Osteoblast (primary cell): ENCODE measurements at places on chromosomes 2 and 18. TPM values are rescaled to one million over a fixed set of nuclear protein-coding genes. Genes with fewer than 3 reads are reported as not detected.

Gene SERPINB2
- total RNA-seq = 0.72 and 1.8 TPM in 2 replicates

Gene ZNF804A
- under 0.01 TPM in 1 of 2 replicates, not detected in the other for total RNA-seq

Gene CKAP2L
- 1.1 and 1.5 TPM in 2 replicates for total RNA-seq

DNA sequence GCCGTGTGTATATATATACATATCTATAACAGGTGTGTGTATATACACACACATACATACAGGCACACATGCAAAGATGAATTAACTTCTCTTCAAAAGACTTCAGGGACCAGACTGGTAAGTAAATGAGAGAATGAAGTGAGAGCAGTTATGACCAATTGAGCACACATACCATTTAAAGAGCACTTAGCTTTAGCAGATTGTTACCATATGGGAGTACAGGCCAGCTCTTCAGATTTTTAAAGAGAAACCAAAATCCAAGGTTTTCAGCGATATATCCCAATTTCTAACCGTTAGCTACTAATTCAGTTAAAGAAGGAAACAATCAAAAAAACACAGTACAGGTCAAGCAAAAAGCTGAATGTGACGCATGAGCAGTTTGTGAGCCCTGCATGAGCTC is 23.7 kb downstream of the INPP1 start:
- H3K27ac ChIP-seq = no peak overlapping the region
- no peaks in the 10 kb centered on the region for H3K4me1 ChIP-seq
- no peak for DNase-seq
- no peaks in the 10 kb centered on the region for H3K27me3 ChIP-seq

DNA sequence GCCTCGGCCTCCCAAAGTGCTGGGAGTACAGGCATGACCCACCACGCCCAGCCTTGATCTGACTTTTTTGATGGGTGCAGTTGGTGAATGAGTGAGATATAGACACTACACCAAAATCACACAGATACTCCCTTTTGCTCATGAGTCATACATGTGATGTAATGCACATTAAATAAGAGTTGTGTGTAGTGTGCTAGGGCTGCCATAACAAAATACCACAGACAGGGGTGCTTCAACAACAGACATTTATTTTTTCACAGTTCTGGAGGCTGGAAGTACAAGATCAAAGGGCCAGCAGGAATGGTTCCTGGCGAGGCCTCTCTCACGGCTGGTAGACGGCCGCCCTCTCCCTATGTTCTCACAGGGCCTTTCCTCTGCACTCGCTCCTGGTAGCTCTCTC is 46.6 kb downstream of the GBX2 start:
- no peaks in the 10 kb centered on the region for H3K4me1 ChIP-seq
- no peaks in the 10 kb centered on the region for H3K36me3 ChIP-seq
- no peak overlapping the region for H3K4me3 ChIP-seq

DNA sequence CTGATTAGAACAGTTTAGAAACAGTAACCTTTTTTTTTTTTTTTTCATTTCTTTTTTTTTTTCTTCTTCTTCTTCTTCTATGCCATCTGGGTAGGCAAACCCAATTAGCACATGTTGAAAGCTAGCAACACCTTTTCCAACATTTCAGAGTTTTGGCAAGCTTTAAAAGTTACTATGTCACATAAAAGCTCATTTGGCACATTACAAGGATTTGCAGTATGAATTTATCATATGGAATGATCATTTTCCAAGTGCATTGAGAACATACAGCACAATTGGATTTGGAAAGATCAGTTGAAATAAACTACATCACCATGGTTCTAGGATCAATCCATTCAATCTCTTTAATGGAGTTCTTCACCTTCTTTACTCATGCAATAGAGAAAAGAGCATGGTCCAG is 847.0 kb downstream of the LRRTM4 start:
- H3K4me3 ChIP-seq = no peak overlapping the region
- no peaks in the 10 kb centered on the region for H3K27me3 ChIP-seq
- no peaks in the 10 kb centered on the region for H3K4me1 ChIP-seq
- H3K27ac ChIP-seq = no peak overlapping the region

DNA sequence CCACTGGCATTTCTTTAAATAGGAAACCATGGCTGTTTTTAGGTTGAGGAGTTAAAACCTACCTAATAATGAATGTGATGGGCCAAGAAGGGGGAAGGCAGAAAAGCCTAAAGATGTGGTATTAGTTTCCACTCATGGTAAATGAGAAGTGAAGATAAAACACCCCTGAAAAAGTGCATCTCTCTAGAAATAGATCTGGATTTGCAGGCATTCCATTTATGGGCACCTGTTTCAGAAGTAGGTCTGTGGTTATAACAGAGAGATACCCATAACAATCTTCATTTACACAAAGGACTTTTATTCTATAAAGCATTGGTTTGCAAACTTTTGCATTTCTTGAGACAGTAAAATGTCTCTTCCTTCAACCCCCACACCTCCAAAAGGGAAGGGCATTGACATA is 62.1 kb downstream of the PRKCE start:
- no peaks in the 10 kb centered on the region for H3K36me3 ChIP-seq
- H3K27me3 ChIP-seq = no peaks in the 10 kb centered on the region
- no peak overlapping the region for H3K27ac ChIP-seq
- no peak overlapping the region for H3K4me3 ChIP-seq

DNA sequence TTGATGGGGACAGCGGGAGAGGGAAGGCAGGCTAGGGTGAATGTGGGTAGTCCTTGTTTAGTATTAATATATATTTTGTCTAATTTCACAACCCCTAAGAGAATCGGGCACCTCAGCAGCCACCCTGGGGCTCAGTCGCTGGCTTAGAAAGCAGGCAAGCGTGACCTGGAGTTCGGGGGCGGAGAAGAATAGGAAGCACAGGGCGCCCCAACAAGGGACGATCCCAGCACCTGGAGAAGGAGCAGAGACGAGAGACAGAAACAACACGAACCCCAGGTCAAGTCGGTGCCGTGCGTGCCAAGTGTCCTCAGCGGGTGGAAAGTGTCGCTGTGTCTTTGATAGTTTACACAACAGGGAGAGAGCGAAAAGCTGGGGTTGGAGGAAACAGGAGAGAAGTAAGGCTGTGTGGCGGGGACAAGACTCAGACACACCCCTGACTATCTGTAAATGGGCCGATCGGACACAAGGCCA is 95.4 kb downstream of the NFATC1 start:
- H3K4me3 ChIP-seq = no peak overlapping the region
- H3K4me1 ChIP-seq = peaks cover 4% of the 10 kb centered on the region
- H3K27me3 ChIP-seq = no peaks in the 10 kb centered on the region
- DNase-seq = peak; percentile 85

- peaks cover 8% of the 10 kb centered on the region for H3K4me1 ChIP-seq
- H3K4me3 ChIP-seq = peak overlapping the region; percentile 90
- H3K27me3 ChIP-seq = no peaks in the 10 kb centered on the region
- H3K36me3 ChIP-seq = no peaks in the 10 kb centered on the region
- peak overlapping the region; percentile 93 for H3K27ac ChIP-seq
These were observed 727 bp downstream of the FBXO11 start for GRCh38 chr2:47905386-47906156.

DNA sequence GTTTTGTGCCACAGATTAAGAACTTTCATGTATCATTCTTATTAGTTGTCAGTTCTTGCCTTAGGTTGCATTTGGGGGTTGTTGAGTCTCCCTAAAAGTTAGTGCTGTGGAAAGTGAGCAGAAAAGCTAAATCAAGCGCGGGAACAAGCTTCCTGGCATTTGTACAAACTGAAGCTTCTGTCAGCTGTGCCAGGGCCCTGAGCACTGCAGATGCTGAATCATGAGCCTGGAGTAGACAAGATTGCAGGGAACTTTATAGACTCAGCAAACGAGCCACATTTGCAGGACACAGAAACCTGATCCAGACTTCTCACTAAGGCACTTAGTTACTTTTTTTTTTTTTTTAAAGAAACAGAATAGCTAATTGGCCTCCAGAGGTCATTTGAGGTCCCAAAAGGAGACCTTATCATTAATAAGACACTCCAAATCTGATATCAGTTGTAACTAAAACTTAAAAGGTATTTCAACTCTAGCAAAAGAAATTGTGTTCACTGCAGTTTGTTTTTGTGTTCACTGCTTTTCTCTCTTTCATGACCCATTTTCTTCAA is 88.7 kb downstream of the ADAM23 start:
- no peak for DNase-seq
- H3K27ac ChIP-seq = no peak overlapping the region
- H3K4me3 ChIP-seq = no peak overlapping the region
- H3K4me1 ChIP-seq = no peaks in the 10 kb centered on the region
